ENCODE measurements at places on chromosomes 6 and 20.

- no peak for DNase-seq
Observed at GRCh38 chr20:24735263-24735662, 213.8 kb upstream of the CST7 start.

GRCh38 chr6:102799051-102799450, 1405.5 kb downstream of the GRIK2 start:
- no peak for DNase-seq

- no peak for DNase-seq
Observed at GRCh38 chr6:144922120-144922722, 637.1 kb downstream of the UTRN start.

DNA sequence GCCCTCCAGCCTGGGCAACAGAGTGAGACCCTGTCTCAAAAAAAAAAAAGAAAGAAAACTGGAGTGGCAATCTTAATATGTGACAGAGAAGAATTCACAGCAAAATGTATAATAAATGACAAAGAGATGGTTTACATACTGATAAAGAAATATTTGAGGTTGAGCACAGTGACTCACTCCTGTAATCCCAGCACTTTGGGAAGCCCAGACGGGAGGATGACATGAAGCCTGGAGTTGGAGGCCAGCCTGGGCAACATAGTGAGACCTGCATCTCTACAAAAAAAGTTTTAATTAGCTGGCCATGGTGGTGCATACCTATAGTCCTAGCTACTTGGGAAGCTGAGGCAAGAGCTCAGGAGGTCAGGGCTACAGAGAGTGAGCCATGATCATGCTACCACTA, 12.4 kb upstream of the DEFB118 start:
- DNase-seq = no peak

GRCh38 chr6:11177271-11177670, 55.2 kb downstream of the NEDD9 start:
- DNase-seq = no peak

DNA sequence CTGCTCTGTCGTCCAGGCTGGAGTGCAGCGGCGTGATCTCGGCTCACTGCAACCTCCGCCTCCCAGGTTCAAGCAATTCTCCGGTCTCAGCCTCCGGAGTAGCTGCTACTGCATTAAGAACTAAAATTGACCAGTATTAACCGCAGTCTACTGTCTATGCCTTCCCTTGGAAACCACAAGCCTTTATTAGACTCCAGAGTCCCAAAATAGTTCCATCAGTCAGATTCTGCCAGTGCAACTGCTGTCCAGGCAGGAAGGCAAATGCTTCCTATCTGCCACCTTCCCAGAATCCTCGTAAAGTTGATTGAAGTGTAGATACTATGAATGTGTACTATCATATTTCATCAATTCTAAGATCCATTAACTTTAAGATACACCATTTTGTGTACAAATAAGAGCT, 16.7 kb downstream of the KAT14 start:
- DNase-seq = no peak

GRCh38 chr6:168272415-168273325, 46.9 kb downstream of the DACT2 start:
- DNase-seq = no peak

DNA sequence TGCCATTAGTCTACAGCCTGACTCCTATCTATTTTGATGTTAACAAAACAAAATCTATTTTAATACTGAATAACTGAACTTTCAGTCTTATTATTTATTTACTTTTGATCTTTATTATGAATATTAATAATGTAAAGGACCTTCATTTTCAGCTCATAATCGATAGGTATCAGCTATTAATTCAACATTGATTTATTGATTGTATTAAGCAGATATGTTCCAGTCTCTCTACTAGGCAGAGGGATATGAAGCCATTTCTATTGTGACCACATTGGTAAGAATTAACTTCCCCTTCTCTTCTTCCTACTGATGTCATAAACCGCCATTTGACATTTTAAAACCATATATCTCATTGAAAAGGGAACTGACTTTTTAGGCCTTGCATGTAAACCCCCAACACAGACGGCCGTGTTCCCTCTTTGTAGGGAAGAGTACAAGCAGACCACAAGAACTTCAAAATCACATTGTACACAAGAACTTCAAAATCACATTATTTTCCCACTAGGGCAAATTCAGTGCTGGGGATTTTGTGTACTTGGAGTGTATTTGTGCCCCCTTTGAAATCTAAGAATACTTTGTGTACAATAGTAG, 69.5 kb upstream of the FABP7 start:
- DNase-seq = no peak

- no peak for DNase-seq
Observed at GRCh38 chr6:105282631-105283585, 103.1 kb upstream of the POPDC3 start.

DNA sequence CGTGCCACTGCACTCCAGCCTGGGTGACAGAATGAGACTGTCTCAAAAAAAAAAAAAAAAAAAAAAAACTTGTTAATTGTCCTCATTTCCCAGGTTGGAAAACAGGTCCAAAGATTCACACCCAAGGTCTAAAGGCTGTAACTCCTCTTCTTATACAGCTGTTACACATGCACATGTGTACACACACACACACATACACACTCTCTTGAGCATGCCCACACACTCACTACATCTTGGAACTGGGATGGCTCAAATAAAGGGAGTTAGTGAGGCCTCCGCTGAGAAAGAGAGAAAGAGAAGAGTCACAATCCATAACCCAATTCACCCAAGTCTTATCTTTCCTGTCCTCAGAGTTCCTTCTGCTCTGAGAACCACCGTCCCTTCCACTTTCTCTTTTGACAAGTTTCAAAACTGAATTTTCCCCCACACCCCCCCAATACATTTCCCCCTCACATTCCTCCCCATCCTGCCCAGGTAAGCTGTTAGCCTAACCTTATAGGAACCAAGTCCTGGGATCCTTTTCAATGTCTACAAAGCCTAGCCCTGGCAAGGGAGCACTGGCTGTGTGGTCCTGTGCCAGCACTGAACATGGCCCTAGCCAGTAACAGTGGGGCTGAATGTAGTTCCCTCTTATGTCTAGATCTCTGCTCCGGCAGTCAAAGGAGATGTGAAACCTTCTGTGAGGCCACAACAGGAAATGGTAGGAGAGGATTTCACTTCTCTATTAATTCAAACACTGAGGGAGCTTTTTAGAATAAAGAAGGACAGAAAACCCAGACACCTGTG, 3.2 kb upstream of the HLA-DMB start:
- no peak for DNase-seq

DNA sequence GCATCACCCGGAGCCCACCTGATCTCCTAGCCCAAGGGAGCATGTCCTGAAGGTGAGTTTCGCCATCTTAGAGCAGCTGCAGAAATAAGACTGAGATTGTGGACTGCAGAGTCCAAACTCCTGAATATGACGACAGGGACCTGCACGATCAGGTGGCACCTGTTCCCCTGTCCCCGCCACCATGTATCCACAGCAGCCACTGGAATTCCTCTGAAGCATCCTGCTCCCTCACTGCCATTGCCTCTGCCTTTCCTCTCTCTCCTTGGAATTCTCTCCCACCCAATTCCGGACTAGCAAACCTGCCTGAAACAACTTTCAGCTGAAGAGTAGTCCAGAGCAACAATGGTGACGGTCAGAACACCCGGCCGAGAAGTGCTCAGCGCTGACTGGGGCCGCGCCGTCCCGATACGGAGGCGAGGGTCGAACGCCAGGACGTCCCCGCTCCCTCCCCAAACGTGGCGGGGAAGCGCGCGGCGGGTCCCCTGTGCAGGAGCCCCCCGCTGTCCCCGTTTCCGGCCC, 694 bp upstream of the FAM120B start:
- peak; percentile 38 for DNase-seq
